ENCODE measurements at places on chromosomes 7 and 10.
A peak's percentile ranks its signal among the peaks of the same experiment; 100 is the strongest.

DNA sequence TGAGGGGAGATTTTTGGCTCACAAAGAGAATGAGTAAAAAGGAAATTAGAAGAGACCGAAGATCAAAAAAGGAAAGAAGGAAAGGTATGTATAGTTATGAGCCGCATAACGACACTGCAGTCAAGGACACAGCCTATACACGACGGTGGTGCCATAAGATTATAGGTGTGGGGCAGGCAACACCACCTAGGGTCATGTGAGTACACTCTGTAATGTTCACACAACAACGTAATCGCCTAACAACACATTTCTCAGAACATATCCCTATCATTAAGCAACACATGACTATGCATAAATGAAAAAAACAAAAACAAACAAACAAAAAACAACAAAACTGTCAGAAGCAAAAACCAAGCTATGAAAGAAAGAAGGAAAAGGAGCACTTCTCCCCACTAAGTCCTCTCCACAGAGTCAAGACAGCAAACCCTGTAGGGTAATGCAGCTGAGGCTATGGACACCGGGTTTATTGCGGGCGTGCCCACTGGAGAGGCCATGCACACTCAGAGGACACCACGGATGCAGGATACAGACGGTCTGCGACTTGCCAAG is 45.1 kb downstream of the PIP4K2A start:
- DNase-seq = peak; percentile 63

GRCh38 chr7:134907000-134907399 is 79.3 kb upstream of the AGBL3 start:
- DNase-seq = peak; percentile 54

DNA sequence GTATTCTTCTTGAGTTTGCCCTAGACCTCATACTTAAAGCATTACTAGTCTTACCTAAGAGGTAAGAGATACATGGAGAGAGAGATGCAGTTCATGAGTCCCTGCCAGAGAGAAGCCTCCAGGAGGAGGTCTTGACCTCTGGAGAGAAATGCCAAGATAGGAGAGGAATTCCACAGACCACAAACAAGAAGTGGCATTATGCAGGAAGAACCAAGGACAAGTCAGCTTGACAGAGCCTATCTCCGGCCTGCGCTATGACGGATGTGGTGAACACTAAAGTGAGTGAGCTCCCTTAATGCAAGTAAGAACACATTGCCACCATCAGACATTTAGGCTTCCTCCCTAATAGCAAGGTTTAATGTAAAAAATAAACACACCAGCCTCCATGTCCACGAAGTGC is 27.9 kb upstream of the COL1A2 start:
- DNase-seq = no peak

DNA sequence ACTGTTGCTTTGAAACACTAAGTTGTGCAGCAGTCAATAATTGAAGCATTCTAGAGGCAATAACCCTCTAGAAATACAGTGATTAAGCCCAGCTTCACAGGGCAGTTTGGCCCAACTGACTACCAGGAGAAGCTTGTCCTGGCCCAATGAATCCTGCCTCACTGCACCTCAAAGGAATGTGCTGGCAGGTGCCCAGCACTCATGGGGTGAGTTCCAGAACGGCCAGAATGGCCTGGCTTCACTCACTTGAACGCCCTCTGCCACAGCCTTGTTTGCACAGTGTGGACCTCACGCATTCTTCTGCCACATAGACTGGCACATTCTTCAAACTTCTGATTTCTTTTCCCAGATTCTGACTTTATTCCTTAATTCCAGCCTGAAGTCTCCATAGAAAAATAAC is 6.6 kb upstream of the ITIH2 start:
- no peak for DNase-seq

GRCh38 chr10:132960631-132961419 is 18.5 kb upstream of the CFAP46 start:
- no peak for DNase-seq

DNA sequence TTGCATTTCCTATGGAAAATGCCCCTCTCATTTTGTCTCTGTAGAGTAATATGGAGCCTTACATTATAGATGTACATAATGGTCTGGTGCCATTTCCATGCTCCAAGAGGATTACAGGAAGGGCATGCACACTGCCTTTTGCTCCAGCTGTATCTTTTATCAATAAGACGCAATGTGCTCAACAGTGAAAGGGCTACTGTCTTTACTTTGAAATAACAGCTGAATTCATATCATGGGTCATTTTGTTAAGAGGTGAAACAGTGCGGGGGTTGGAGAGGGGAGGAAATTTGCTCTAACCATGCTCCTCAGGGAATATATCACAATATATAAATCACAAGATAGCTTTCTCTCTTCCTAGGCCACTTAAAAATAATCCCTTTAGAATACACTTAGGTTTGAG is 77.7 kb downstream of the ICA1 start:
- no peak for DNase-seq

- DNase-seq = no peak
These were observed 45.1 kb downstream of the AMZ1 start for GRCh38 chr7:2732959-2733584.

- DNase-seq = no peak
These were observed 23.3 kb downstream of the AVL9 start for GRCh38 chr7:32518534-32519140.

DNA sequence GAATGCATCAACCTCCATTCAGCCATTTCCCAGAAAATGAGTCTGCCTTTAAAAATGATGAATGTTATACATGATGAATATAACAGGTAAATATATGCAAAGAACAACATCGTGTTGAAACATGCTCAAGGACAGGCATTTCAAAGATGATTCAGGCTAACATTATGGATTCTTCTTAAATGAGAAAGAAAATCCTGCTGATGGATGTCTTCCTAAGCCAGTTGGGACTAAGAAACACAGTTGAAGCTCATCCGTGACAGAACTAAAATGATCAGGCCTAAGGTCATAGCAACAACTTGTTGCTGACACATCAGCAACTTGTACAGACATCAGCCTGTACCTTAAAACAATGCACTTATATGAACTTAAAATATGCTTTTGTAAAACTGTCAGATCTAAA is 267.9 kb downstream of the MAGI2 start:
- no peak for DNase-seq

DNA sequence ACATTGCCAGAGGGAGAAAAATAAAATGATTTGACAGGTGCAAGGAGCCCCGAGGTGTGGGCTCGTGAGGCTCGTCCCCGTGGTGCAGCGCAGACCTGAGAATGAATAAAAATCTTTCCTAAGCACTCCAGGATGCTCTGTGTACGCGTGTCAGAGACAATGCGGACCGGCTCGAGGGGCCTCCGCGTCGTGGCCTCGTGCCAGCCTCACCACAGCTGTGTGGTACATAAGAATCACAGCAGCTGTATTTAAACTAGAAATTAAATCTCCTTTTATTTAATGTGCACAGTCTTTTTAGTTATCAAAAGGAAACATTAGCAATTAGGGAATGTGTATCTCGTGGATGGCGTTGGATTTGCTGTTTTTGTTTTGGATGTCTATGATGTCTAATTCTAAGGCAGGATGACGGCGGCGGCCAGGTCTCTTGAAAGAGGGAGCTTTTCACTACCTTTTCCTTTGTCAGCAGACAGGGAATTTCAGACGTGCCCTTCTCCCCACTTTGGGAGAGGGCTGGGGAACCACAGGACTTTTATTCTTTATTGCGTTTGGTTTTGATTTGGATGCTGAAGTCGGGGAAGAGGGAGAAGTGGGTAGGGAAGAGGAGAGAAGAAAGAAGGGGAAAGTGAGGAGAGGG is 365.3 kb upstream of the SHH start:
- no peak for DNase-seq

- DNase-seq = no peak
These were observed 34.8 kb downstream of the LRRC18 start for GRCh38 chr10:48904861-48905260.

GRCh38 chr7:129864042-129864441 is 88.7 kb downstream of the UBE2H start:
- DNase-seq = no peak

- no peak for DNase-seq
These were observed 1191.1 kb downstream of the SORCS1 start for GRCh38 chr10:105973360-105973759.

DNA sequence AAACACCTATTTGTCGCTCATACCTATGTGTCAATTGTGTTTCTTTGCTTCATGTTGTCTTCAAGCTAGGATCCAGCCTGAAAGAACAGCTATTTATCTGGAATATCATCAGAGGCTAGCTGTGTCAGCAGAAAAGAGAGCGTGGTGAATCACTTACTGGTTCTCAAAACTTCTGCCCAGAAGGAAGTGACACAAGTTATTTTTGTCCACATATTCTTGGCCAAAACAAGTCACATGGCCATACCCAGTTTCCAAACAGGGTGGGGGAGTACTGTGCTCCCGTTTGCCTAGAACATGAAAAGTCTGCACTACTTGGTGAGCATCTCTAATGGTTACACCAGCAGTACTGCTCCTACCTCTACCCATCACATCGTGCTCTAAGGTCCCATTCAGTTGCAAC is 160.9 kb upstream of the CSTF2T start:
- DNase-seq = no peak

DNA sequence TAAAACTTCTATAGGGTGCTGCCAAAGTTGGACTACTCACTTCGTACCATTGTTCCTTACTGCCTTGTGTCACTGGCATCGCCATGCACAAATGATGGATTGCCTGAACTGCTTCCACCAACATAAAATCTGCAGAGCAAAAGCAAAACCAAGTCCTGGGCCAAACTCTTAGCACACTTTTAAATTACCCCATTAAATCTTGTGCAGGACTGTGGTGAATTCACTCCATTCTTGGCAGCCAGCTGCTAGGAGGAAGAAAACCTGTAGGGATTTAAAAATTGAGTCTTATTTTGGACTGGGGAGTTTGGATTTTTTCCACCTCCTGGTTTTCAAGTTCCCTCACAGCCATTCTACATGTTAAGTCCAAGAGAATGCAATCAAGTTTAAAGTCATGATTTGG is 646.9 kb downstream of the SORCS3 start:
- DNase-seq = no peak

- no peak for DNase-seq
These were observed 595.1 kb downstream of the PARD3 start for GRCh38 chr10:34219753-34220548.

GRCh38 chr7:32158076-32158475 is 87.9 kb upstream of the PDE1C start:
- no peak for DNase-seq

- DNase-seq = peak; percentile 27
These were observed 3.0 kb downstream of the ASZ1 start for GRCh38 chr7:117424090-117424829.

GRCh38 chr10:48516911-48517310 is 88.0 kb downstream of the ARHGAP22 start:
- no peak for DNase-seq

- DNase-seq = peak; percentile 51
These were observed 40.8 kb downstream of the TBXAS1 start for GRCh38 chr7:139869886-139870285.

- no peak for DNase-seq
These were observed 1176.1 kb downstream of the GATA3 start for GRCh38 chr10:9230625-9231024.

DNA sequence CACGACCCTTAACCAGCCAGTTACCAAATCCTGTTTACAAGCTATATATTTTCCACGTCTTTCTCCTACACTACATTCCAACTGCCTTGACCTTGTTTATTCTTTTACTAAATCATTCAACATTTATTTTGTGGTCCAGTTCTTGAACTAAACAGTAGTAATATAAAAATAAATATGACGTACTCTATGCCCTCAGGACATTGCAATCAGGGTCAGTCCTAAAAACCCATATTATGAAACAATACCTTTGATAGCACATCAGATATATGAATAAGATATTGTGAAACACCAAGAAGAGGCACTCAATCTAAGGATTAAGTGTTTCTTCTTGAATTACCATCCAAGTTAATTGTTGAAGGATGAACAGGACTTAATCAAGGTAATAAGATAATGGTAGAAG is 52.5 kb upstream of the WNT16 start:
- no peak for DNase-seq

- peak; percentile 75 for DNase-seq
These were observed 161.2 kb downstream of the TAX1BP1 start for GRCh38 chr7:27901028-27901760.

GRCh38 chr10:19412531-19412930 is 363.9 kb downstream of the MALRD1 start:
- no peak for DNase-seq
